ENCODE measurements at places on chromosomes 2 and 18. TPM values are rescaled to one million over a fixed set of nuclear protein-coding genes. Genes with fewer than 3 reads are reported as not detected.

DNA sequence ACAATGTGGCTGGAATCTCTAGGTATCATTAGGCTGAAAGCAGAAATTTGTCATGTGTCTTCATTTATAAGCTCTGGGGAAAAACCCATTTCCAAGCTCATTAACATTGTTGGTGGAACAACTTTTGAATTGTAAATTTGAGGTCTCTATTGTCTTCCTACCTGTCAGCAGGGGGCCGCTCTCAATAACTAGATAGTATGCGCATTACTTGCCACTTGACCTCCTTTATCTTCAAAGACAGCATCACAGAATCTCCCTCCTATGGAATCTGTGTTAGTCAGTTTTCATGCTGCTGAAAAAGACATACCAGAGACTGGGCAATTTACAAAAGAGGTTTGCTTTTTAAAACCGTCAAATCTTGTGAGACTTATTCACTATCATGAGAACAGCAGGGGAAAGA, 223.1 kb downstream of the CALCRL start:
- DNase-seq = no peak

GRCh38 chr2:240964704-240965295, 33.6 kb upstream of the SNED1 start:
- no peak for DNase-seq

The BOLL gene
- total RNA-seq = not detected

The CNOT9 gene
- total RNA-seq = 30.4 TPM

The NDUFS1 gene
- 89.0 TPM for total RNA-seq

The ALK gene
- not detected for total RNA-seq

The ABCG5 gene
- total RNA-seq = not detected

All from esophagus squamous epithelium (tissue), 5 donors.